ENCODE measurements at places on chromosomes 16 and 17.

DNA sequence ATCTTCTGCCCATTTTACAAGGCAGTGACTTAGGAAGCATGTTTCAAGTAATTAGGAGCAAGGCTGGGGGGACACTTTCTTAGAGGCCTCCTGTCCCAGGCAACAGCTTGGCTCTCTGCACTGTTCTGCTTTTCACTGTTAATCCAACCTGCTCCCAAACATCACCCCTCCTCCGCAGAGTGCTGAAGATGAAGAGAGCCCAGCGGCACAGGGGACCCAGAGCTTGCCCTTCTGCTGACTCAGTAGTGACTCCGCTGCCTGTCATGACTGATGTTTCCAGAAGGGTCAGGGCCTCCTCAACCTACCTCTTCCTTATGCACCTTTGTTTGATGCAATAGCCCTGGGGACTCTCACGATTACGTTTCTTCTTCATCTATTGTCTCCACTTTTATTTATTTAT, 38.9 kb upstream of the NDRG4 start:
- no peak for DNase-seq

DNA sequence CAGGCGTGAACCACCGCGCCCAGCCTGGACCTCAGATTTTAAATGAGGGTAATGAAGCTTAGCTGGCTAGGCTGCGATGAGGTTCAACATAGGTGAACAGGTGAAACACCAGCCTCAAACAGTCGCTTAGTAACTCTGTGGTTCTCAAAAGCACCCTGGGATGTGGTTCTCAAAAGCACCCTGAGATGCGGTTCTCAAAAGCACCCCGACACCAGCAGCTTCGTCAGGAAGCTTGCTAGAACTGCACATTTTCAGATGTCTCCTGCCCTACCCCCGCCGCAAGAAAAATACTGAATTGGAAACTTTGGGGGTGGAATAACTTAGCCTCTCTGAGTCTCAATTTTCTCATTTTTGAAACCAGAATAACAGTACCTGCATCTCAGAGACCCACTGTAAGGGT, 86.7 kb upstream of the XYLT1 start:
- DNase-seq = no peak

- DNase-seq = no peak
Observed at GRCh38 chr16:70752426-70752825, 48.5 kb downstream of the VAC14 start.

DNA sequence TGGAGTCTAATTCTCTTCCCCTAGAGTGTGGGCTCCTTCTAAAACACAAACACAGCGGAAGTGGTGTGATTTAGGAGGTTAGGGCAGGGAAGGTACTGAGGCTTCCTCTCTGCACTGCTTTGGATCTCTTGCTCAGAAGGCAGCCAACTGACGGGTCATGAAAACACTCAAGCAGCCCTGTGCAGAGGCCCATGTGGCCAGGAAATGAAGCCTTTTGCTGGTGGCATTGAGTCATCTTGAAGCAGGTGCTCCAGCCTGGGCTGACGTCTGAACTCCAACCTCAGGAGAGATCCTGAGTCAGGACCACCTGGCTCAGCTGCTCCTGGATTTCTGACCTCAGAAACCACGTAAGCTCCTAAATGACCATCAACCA, 72.9 kb downstream of the MRM1 start:
- DNase-seq = no peak
